Left ventricle myocardium inferior (tissue), 1 donor: ENCODE measurements at places on chromosomes 3 and 15. TPM values are rescaled to one million over a fixed set of nuclear protein-coding genes. Genes with fewer than 3 reads are reported as not detected.

CD200R1 gene
- total RNA-seq, result 0.82 TPM

FGF7 gene
- 34.1 TPM for total RNA-seq

NR1I2 gene
- total RNA-seq, result not detected

PLSCR5 gene
- not detected for total RNA-seq

DNAH12 gene
- 0.16 TPM for total RNA-seq

LRRC2 gene
- 114 TPM for total RNA-seq

GRCh38 chr15:40789999-40790398 is 16.9 kb upstream of the ZFYVE19 start:
- H3K4me1 ChIP-seq, result peaks cover 37% of the 10 kb centered on the region
- H3K36me3 ChIP-seq, result peaks cover 24% of the 10 kb centered on the region
- no peaks in the 10 kb centered on the region for H3K27me3 ChIP-seq
- H3K4me3 ChIP-seq, result no peak overlapping the region

- H3K4me1 ChIP-seq, result peaks cover 30% of the 10 kb centered on the region
- H3K27me3 ChIP-seq, result no peaks in the 10 kb centered on the region
- H3K4me3 ChIP-seq, result no peak overlapping the region
- H3K36me3 ChIP-seq, result no peaks in the 10 kb centered on the region
- no peak overlapping the region for H3K27ac ChIP-seq
- no peak for DNase-seq
These were observed 15.6 kb upstream of the AMOTL2 start for GRCh38 chr3:134389865-134390264.

GRCh38 chr3:58989163-58989562 is 60.7 kb downstream of the CFAP20DC start:
- H3K27ac ChIP-seq, result no peak overlapping the region
- H3K4me3 ChIP-seq, result no peak overlapping the region
- DNase-seq, result no peak
- no peaks in the 10 kb centered on the region for H3K4me1 ChIP-seq
- H3K36me3 ChIP-seq, result no peaks in the 10 kb centered on the region

DNA sequence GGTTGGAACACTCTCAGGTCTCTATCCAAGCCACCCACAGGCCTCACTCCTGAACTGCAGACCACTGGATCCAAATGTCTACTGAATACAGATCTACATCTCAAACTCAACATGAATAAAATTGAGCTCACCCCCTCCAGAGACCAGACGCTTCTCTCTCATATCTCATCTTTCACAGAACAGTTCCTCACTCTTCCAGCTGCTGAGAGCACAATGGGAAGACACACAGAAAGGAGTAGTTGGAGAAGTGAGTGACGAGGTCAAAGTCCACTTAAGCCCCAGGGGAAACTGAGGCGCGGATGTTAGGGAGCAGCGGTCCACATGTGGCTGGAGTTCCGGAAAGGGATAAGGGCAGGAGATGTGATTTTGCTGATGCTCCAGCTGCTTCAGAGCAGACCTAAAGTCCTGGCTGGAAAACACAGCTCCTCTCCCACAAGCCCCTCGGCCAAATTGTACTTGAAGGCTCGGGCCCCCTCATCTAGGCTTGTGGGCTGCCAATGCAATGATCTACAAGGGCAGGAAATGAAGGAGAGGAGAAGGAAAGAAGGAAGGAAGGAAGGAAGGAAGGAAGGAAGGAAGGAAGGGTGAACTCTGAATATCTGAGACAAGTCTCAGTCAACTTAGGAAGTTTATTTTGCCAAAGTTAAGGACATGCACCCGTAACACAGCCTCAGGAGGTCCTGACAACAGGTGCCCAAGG is 211.2 kb upstream of the TLE3 start:
- peaks cover 9% of the 10 kb centered on the region for H3K4me1 ChIP-seq
- H3K36me3 ChIP-seq, result no peaks in the 10 kb centered on the region
- H3K27ac ChIP-seq, result no peak overlapping the region
- H3K4me3 ChIP-seq, result no peak overlapping the region
- DNase-seq, result no peak
- peaks cover 57% of the 10 kb centered on the region for H3K27me3 ChIP-seq

DNA sequence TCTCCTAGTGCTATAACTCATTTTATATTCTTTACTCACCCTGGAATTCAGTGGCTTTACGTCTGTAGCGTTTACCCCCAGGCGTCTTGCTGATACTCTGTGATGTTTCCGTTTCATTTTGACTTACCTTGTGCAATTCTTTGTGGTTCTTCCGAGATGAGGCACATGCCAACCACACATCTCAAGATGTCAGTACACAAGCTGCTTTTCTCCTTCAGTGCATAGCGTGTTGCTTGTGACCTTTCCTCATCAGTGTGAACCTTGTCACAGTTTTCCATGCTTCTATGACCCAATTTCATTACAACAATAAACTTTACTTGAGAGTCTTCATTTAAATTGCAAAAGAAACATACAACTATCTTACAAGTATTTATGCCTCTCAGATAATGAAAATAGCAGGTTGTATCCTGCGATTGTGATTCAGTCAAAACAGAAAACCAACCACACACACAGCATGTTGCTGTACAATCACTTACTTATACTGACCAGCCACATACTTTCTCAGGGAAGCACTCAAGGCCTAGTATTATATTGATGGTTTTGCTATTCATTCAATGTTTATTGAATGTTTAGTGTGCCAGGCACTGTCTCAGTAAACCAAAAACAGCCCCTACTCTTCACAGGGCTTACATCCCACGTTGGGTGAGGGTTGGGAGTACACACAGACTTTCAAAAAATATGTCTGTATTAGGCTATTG is 4.6 kb upstream of the TBL1XR1 start:
- no peak overlapping the region for H3K4me3 ChIP-seq
- H3K4me1 ChIP-seq, result peaks cover 22% of the 10 kb centered on the region
- H3K27ac ChIP-seq, result no peak overlapping the region
- H3K27me3 ChIP-seq, result no peaks in the 10 kb centered on the region

- no peak for DNase-seq
- no peaks in the 10 kb centered on the region for H3K36me3 ChIP-seq
- no peak overlapping the region for H3K27ac ChIP-seq
- no peaks in the 10 kb centered on the region for H3K4me1 ChIP-seq
These were observed 532.8 kb downstream of the PLOD2 start for GRCh38 chr3:145628211-145628610.
